Thymus (tissue), 14 donors: ENCODE measurements at places on chromosomes 11 and 22.

GRCh38 chr11:76067099-76067498 is 139.2 kb downstream of the WNT11 start:
- no peak for DNase-seq

GRCh38 chr11:83025267-83025704 is 46.4 kb downstream of the RAB30 start:
- DNase-seq = no peak

DNA sequence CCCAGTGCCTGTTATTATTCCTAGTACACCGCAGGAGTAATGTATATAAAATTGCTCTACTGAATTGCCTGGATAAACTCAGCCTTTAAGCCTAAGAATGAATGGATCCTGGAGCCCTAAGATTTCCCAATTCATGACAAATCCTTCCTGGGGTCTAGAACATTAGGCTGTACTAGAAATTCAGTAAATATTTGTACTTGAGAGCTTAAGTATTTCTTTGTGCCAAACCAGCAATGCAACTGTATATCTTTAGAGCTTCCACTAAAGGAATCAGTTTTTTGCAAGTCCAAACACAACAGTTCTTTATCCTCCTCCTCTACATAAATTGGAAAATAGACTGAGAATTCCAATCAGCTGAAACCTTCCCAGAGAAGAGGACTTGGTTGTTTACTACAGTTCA is 65.6 kb downstream of the FAM168A start:
- no peak for DNase-seq

- no peak for DNase-seq
Measured at GRCh38 chr11:113392236-113392921, 4.8 kb downstream of the ANKK1 start.

DNA sequence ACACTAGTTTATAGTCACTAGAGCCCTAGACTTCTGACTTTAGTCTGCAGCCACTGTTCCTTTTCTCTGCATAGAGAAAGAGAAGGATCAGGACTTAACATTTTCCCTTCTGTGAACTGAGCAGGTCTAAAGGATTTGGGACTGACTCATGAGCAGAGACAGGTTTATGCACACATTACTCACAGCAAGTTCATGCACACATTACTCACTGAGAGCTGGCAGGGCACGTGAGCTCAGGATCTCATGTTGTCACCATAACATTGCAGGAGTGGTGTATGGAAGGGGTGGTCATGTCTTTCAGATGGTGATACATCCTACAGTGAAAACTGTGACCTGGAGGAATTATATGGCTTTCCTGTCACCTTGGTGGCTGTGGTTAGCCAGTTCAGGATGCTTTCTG is 56.4 kb downstream of the CEP164 start:
- DNase-seq = no peak

- DNase-seq = no peak
Measured at GRCh38 chr11:87368151-87368550, 330.4 kb downstream of the TMEM135 start.

- no peak for DNase-seq
Measured at GRCh38 chr11:12749442-12749841, 75.2 kb downstream of the TEAD1 start.

- DNase-seq = no peak
Measured at GRCh38 chr11:35605706-35606105, 12.6 kb upstream of the FJX1 start.

DNA sequence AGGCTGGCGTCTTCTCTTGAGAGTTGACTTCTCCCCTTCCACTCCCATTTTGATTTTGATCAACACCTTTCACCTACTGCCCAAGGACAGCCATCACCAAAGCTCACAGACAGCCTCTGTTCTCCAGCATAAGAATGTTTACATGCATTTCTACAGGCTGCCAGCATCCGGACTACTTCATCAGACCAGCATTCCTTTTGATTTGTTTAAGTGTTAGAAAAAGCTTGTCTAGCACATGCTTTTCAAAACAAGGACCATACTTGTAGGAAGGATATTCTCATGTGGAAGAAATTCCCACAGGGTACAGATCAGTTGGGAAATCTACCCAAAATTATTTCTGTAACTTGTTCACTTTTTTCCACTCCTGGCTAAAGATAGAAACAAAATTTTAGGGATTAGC is 6.2 kb upstream of the KCNA4 start:
- no peak for DNase-seq

GRCh38 chr11:102322560-102322959 is 5.3 kb downstream of the BIRC3 start:
- no peak for DNase-seq

DNA sequence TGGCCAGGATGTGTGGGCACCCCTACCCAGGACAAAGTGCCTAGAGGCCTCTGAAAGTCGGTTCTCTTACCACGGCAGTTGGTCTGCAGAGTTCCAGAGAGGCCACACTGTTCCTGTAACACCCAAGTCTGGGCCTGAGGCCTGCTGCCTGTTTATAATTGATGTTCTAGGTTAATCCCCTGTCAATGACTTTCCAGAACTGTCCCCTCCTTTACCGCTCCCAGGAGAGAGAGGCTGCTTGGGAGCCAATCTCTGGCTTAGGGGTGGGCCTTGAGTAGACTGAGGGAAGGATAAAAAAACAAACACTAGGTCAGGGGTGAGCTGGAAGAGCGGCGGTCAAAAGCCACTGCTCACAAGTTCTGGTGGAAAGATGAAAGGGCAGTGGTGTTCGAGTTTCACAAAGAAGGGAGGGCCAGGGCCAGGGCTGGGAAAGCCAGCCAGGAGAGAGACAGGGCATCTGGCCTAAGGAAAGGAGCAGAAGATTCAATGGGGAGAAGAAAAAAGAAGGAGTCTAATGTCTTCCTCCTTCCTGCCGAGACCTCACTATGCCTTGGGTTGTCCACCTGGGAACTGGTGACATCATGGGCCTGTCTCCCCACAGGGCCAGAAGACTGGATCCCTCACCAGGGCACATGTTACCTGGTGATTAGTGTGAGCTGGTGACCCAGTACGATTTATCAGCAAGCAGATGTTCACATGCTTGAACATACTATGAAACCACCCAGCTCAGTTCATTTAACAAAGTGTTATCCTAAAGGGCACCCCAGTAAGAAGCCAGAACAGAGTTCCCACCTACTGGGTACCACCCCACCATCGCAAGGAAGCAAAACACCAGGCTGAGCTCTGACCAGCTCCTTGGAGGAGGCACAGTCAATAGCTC is 50.2 kb downstream of the PC start:
- no peak for DNase-seq

DNA sequence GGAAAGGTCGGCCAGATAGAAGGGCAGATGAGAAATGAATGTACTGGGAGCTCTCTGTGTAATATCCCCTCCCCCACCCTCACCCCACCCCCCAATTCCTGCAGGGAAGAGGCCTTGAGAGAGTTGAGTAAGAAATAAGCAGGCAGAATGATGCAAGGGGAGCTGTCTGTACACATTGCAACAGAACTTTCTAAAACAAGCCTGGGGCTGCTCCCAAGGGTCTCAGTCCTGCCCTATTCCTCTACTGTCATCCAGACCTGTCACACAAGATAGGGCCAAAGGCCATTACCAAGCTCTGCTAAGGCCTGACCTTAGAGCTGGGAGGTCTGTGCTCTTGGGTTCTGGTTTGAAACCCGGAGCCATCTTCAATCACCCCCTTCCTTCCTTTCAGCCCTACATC is 5.7 kb upstream of the DGAT2 start:
- no peak for DNase-seq

GRCh38 chr11:62427630-62428233 is 8.9 kb downstream of the SCGB1A1 start:
- DNase-seq = no peak

DNA sequence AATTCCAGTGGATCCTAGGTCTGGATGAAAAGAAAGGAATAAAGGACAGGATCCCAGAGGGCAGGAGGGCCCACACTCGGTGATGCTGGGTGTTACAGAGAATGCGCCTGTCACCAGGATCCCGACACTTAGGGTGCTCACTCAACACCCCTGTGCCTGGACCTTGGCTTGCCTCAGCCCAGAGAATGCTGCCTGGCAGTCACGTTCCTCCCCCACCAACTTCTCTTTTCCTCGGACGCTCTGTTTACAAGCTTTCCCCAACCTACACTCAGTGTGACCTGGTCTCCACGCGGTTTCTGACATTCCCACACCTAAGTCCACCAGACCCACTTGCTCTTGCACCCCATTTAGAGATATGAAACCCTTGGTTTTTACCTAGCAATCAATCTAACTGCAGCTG is 38.0 kb upstream of the ETS1 start:
- no peak for DNase-seq

GRCh38 chr11:11336664-11337063 is 16.4 kb downstream of the CSNK2A3 start:
- DNase-seq = no peak

DNA sequence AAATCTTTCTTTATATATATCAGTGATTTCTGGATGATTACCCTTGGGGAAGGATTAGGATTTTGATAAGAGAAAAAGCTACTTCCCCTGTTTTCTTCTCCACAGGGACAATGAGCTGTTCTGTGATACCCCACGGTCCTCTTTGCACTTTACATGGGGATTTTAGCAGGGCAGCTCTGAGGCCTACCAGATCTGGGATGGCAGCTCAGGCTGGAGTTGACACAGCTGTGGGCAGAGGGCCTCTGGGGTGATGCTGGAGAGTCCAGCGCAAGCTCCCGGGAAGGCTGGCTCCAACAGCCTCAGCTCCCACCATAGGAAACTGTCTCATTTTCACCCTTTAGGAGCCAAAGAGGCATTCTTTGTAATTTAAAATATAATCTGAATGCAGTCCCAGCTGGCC is 383.8 kb upstream of the NARS2 start:
- no peak for DNase-seq

DNA sequence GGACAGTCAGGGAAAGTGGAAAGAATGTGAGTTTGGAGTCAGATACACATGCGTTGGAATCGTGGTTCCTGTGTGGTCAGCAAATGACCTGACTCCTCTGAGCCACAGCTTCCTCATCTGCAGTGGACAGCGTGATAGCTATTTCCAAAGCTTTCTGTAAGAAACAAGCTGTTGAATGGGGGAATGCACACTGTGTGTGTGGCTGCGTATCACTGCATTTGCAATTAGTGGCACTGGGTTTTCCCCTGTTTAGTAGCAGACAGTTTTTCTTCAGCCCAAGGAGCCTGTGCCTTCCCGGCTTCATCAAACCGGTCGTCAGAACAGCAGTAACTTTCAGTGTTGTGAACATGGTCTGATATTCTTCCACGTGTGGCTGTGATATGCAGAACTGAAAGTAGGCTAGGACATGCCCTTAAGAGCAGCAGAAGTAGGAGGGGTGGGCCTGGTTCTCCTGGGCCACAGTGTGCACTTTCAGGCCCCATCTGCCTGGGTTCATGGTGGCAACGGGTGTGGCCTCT is 121.5 kb downstream of the RRAS2 start:
- no peak for DNase-seq

- DNase-seq = no peak
Measured at GRCh38 chr11:128745311-128746136, 51.7 kb downstream of the FLI1 start.

GRCh38 chr11:115535781-115536180 is 31.6 kb upstream of the CADM1 start:
- DNase-seq = no peak

- DNase-seq = no peak
Measured at GRCh38 chr11:6638429-6638828, 17.2 kb downstream of the DCHS1 start.

GRCh38 chr22:20279662-20280134 is 11.6 kb upstream of the RTN4R start:
- DNase-seq = no peak

- no peak for DNase-seq
Measured at GRCh38 chr11:75793966-75794365, 21.0 kb upstream of the UVRAG start.

- no peak for DNase-seq
Measured at GRCh38 chr11:12434325-12434654, 56.9 kb downstream of the PARVA start.

- no peak for DNase-seq
Measured at GRCh38 chr11:87423161-87423560, 385.4 kb downstream of the TMEM135 start.

- DNase-seq = no peak
Measured at GRCh38 chr11:57055744-57056143, 67.0 kb downstream of the OR5AK2 start.

DNA sequence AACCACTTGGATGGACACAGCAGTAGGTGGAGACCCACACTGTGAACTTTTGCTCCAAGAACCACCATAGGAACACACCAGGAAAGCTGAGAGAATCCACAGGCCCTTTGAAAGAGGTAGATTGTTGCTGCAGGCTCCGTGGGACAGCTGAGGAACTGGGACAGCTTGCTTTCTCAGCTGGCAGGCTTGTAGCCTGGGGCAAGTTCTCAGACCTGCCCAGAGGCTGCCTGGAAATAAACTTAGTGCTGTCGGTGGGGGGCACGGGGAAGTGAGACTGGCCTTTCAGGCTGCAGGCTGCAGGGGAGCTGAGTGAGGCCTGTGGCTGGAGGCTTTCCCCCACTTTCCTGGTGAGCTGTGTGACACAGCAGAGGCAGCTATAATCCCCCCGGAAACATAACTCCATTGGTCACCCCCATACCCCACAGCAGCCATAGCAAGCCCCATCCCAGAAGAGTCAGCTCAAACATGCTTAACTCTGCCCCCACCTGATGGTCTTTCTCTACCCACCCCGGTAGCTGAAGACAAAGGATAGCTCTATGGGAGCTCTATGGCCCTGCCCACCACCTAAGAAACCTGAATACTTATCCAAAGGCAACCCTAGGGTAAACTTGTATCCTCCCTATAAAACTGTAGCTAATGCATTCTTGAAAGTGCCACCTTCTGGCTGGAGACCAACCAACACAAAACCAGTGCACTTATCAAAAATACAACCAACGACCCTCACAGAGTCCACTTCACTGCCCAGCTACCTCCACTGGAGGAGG is 21.4 kb upstream of the ACRV1 start:
- DNase-seq = no peak

DNA sequence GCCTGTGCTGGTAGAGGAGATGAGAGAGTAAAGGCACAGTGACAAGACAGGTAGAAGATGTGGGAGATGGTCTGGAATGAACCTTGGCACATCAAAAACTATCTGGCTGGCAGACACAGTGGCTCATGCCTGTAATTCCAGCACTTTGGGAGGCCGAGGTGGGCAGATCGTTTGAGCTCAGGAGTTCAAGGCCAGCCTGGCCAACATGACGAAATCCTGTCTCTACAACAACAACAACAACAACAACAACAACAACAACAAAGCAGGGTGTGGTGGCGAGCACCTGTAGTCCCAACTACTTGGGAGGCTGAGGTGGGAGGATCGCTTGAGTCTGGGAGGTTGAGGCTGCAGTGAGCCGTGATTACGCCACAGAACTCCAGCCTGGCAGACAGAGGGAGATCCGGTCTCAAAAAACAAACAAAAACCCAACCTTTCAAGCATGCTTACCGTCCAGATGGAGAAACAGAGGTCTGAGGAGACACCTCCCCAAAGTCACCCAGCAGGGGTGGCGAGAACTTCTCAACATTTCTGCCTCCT is 11.8 kb downstream of the KCTD21 start:
- no peak for DNase-seq
